ENCODE measurements at places on chromosomes 1 and 21.

DNA sequence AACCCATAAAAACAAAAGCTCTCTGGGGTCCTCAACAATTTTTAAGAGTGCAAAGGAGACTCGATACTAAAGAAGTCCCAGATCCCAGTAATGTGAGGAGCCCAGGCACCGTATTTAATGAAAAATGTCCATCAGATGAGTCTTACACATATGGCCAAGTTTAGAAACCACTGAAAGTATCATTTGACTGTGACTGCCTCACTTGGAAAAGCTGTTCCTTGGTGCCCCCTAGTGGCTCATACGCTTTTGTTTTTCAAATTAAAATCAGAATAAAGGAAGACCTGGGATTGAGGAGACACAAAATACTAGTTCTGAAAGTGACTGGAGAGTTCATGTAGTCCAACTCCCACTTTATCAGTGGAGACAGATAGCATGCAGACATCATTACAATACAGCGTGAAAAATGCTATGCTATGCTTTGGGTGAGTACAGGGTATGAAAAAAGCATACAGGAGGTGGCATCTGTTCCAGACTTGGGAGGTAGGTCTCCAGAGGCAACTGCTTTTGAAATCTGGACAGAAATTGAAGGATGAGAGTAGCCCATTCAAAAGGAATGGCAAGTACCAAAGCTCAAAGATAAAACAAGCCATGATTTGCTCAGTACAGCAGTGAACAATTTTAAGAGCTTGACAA is 33.8 kb downstream of the GDAP2 start:
- peak; percentile 89 for DNase-seq

DNA sequence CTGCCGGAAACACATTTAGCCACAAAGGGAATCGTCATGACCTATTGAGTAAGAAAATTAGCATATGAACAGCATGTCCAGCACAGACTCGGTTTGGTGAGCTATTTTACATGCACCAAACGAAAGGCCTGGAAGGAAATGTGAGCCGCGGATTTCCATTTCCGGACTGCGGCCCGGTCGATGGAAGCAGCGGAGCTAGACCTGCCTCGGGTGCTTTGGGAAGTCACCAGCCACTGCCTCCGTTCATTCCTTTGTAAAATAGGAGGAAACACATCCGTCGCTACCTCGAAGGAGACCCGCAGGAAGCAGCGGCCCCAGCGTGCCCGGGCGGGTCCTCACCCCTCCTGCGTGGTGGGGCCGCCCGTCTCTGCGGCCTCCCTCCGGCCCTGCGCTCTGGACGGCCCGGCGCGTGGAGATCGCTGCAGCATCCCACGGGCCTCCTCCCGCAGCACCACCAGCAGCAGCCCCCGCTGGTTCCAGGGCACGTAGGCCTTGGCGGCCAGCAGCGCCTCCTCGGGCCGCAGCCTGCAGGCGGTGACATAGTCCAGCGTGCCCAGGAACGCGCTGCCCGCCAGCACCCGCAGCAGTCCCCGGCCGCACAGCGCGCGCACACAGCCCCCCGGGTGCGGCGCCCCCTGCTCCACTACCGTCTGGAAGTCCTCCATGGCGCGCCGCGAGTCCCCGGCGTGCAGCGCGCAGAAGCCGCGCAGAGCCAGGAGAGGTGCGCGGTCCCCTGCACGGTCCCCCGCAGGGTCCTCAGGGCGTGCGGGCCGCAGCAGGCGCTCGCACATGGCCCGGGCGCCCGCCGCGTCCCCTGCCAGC is 12.1 kb downstream of the TTC34 start:
- DNase-seq = no peak

DNA sequence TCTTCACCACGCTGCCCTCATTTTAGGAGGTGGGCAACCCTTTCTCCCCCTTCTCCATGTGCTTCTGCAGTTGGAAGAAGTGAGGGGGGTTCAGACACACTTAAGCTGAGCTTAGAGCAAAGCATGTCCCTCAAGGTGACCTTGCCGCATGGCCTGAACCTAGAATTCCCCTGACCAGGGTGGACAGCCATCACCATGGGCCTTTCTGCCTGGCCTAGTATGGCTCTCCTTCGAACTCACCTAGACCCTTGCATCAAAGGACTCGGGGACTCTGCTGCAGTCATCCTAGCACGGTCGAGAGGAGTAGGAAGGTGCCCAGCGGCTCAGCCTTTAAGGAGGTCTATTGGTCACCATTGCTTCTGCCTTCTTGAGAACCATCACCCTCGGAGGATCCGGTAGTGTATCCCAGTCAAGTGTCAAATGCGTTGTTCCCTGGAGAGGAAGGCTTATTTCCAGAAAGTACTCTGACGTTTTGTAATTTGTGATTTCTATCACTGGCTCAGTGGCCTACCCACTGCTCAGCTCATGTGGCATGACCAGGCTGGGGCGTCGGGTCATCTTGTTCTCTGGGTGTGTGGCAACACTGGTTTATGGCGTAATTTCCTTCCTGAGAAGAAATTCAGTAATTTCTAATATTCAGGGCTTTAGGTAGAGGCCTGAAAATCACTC is at the start of gene KCNE1:
Gene KCNE1 (minus strand): TSS at position 424 of the 669 bp plus-strand sequence. CDS start 62,576 bp downstream, outside the sequence.
- DNase-seq = no peak

GRCh38 chr1:203139976-203140475 is 12.5 kb downstream of the ADORA1 start:
- DNase-seq = no peak

GRCh38 chr1:59220356-59220755 is 76.5 kb upstream of the FGGY start:
- no peak for DNase-seq

GRCh38 chr21:32048353-32048752 is 175.5 kb downstream of the HUNK start:
- DNase-seq = no peak

DNA sequence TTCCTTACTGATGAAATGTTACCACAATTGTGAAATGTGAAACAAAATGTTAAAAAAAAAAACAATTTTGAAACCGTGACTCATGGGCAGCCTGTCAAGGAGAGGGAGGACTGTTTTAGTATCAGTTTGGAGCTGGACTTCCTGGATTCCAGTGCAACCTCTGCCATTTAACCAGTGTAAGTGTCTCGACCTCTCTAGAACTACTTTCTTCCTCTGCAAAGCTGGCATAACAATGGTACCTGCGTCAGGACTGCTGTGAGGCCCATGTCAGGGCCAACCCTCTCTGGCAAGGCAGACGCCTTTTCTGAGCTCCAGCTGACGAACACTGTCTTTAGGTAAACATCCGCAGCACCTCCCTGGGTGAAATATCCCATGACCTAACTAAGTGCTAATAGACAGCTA is 20.9 kb downstream of the URB1 start:
- DNase-seq = peak; percentile 62

DNA sequence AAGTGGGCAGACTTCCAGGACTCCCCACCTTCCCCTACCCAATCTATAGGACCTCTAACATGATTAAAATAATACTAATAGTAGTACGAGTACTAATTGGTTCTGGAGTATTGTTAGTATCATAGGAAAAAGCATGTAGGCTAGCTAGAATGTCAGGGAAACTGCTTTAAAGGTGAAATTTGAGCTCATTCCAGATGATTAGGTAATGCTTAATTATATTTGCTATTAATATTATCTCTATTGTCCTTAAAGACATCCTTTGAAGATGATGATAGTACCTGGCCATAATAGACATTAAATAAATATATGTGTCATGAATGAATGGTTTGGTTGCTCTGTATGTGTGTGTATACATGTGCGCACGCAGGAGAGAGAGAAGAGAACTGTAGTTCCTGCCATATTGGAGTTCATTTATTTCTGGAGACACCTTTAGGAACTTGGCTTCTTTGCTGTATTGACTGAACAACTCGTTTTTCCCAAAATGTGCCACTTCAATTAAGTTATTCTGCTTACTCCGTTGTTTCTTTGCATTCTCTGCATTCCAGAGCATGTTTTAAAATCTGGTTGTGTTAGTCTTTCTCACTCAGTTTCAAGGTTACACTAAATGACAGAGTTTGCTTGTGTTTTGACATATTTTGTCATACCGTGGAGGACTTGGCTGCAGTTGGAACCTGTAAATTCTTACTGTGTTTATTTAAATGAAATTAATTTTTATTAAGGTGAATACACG is 117.1 kb downstream of the OSBPL9 start:
- DNase-seq = no peak

- DNase-seq = no peak
Observed at GRCh38 chr1:28243685-28244311, 7.9 kb downstream of the ATP5IF1 start.

- peak; percentile 64 for DNase-seq
Observed at GRCh38 chr21:41715649-41716281, 51.1 kb downstream of the RIPK4 start.

- no peak for DNase-seq
Observed at GRCh38 chr21:16372586-16372985, 642.8 kb downstream of the USP25 start.

- DNase-seq = no peak
Observed at GRCh38 chr1:112925015-112925414, 31.0 kb downstream of the SLC16A1 start.

GRCh38 chr21:45463871-45464270 is 58.9 kb downstream of the COL18A1 start:
- no peak for DNase-seq

- no peak for DNase-seq
Observed at GRCh38 chr21:31624961-31625491, 34.5 kb upstream of the SOD1 start.

DNA sequence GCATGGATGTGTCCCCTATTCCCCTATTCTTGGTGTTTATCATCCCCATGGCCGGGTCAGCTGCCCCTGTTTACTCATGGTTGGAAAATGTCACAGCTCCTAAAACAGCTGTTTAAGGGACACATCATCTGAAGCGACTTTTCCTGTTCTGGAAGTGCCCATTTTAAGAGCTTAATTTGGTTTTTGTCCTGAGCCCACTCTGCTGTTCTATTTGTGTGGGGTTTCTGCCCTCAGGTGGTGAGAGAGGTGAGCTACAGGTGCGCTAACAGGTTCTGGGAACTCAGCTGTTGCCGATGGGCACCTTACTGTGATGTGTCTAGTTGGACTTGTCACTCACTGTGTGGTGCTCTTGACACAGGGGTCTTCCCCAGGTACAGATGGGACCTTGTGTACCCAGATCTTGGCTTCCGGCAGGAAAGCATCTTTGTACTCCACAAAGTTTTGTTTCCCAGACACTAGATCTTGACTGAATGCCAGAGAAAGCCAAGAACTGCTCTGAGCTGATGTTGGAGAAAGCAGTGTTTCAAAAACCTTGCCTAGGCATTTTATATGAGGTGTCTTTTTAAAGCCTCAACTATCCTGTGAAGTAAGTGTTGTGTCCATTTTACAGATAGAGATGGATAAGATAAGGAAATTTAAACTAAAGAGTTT is 59.0 kb upstream of the CD1D start:
- DNase-seq = peak; percentile 83

- no peak for DNase-seq
Observed at GRCh38 chr1:37181425-37181824, 147.1 kb upstream of the GRIK3 start.

DNA sequence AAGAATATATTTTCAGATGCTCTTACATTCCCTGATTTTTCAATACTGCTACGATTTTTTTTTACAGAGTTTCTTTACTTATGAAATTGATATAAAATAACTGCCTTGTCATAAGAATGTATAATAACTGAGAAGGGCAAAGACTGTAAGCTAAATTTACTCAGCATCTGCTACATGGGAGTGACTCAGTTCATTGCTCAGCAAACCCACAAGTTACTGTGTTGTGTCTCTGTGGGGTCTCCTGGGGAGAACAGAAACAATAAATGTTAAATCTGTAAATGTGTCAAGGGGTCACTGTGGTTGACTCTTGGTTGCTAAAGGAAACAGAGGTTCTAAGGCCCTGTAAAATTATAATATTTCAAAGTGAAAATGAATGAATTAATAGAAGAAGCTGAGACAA is 210.3 kb upstream of the CACYBP start:
- peak; percentile 38 for DNase-seq

DNA sequence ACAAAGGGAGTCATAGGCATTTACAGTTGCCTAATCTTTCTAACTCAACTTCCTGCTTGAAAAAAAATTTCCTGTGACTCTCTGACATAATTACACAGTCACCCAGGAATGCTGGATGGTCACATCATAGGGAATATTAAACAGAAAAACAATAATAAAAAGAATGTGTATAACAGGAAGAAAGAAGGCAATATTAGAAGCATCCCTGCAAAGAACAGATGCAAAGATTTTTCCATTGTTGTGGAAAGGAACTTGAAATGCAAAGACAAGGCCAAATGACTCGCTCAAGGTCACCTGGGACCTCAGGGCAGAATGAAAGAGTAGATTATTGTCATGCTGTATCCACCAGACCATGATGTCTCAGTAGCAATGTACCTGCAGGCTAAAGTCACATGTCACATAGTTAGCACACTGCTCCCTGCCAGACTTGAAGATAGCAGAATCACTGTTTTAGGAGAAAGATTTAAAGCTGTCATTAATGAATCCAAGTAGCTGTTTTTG is 184.3 kb downstream of the CYYR1 start:
- DNase-seq = peak; percentile 89

GRCh38 chr1:235006816-235007215 is 121.8 kb downstream of the TOMM20 start:
- no peak for DNase-seq

DNA sequence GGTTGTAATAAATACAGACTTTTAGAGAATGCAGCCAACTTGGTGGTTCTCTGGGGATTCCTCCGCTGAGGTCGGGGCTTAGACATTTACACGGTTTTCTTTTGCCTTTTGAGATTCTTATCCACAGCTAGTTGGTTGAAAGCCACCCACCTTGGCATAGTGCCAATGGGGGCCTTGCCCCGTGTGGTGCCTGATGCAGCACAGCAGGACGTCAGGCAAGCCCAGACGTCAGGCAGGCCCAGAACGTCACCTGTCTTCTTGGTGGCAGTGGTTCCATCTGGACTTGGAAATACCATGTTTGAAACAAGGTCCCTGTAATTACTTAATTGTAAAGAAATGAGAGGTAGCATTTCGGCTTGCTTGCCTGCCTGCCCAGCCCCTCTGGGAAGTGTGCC is 78.5 kb downstream of the GALNT2 start:
- DNase-seq = no peak

DNA sequence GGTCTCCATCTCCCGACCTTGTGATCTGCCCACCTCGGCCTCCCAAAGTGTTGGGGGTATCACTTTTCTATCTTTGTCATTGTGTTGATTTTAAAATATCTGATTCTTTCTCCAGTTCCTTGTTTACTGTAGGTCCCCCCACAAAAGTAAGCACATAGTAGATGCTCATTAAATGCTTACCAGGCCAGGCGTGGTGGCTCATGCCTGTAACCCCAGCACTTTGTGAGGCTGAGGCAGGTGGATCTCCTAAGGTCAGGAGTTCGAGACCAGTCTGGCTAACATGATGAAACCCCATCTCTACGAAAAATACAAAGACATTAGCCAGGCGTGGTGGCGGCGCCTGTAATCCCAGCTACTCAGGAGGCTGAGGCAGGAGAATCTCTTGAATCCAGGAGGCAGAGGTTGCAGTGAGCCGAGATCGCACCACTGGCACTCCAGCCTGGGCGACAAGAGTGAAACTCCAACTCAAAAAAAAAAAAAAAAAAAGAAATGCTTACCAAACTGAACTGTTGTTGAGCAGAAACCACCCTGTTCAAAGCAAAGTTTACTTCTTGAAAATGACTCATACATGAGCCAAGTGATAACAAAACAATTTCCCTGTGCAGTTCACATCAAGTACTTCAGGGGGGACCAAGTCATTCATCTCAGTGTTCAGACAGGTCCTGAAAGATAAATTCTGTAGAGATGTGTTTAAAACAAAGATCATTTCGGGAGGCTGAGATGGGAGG is 24.3 kb upstream of the NID1 start:
- peak; percentile 34 for DNase-seq

- peak; percentile 40 for DNase-seq
Observed at GRCh38 chr1:113073479-113073950, 517 bp downstream of the LRIG2 start.
